AG04450 (cell line): ENCODE measurements at places on chromosomes 4 and X.

DNA sequence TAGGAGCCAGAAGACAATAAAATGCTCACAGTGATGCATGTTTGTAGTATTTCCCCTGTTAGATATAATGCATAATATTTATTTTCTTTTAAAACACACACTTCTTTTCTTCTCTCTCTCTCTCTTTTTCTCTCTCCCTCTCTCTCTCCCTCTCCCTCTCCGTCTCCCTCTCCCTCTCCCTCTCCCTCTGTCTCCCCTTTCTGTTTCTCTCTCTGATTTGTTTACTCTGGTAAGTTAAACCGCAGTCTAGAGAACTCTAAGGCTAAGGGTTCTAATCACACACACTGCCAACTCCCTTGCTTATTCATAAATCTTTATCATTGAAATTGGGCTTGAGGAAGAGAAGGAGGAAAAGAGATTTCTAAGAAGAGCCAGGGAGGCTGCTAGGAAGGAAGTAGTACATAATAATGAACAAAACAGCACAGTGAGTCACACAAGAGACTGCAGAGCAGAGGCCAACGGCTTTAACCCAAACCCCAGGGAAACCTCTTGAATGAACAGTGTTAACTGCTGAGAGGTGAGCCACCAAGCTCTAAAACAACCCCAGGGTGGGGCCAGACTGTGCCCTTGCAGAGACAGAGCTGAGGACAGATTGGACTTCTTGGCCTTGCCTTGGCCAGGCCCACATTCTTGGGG, 9.1 kb upstream of the PHOX2B start:
- no peak for DNase-seq

DNA sequence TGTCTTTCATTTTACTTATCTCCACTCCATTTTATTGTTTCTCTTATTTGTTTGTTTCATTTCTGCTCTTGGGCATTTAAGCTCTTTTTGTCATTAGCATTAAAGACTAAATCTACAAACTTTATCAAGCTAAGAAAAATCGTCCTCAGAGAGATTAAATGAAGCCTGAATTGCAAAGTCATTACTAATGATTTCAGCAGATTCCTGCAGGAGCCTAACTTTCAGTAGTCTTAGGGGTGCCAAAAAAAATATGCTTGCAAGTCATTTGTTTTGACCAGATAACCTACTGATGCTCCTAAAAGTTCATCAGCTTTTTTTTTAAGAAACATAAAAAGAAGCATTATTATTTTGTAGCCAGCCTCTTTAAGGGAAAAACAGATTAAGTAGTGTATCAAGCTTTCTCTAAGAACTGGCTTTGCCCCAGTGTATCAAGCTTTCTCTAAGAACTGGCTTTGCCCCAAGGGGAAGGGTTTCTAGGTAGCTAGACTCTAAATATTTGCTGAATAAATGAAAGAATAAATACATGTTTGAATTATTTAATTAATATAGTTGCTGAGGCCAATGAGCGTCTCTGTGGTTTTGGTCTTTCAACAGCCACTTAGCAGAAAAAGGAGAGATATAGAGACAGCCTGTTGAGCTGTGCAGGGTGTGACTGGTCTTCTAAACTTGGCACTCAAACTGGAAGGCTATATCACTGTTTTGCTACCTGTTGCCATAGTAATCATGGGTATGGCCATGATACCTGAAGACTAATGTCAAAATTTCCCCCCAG, 174.2 kb downstream of the BTC start:
- DNase-seq = no peak

DNA sequence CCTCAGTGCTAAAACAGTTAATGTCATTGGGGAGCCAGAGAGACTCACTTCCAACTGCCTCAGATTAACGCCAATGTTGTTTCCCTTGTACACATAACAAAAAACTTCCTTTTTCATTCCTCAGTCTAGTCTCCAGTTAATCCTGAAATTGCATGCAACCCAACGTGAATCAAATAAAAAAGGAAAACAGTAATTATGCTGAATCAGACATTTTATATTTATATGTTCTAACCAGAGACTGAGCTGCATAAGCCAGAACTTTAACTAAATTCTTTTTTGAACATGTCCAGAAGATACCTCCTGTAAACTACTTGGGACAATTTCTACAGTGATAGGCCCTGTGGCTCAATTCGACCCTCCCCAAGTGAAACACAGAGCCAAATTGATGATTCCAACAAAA, 4.7 kb downstream of the GPC4 start:
- no peak for DNase-seq

- no peak for DNase-seq
These were observed 103.6 kb downstream of the FAM13A start for GRCh38 chr4:88953400-88953799.

DNA sequence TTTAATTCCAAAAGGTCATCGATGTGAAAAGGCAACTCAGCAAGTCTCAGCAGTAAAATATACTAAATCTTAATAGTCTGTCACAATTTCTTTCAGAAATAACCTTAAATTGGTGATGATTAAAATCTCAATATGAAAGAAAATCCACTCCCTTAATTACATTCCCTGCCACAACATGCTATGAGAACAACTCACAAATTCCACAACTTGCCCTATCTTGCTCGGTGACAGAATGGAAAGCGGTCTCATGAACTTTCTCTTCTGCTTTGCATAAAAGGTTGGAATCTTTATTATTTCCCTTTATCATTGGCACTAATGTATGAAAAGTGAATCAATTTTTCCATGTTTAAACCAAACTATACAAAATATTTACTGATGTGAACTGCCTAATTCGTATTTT, 380.8 kb downstream of the TMA16 start:
- no peak for DNase-seq

GRCh38 chr4:182788201-182788600, 129.0 kb downstream of the DCTD start:
- no peak for DNase-seq

- DNase-seq = no peak
These were observed 40.2 kb upstream of the EPGN start for GRCh38 chr4:74267998-74268606.

DNA sequence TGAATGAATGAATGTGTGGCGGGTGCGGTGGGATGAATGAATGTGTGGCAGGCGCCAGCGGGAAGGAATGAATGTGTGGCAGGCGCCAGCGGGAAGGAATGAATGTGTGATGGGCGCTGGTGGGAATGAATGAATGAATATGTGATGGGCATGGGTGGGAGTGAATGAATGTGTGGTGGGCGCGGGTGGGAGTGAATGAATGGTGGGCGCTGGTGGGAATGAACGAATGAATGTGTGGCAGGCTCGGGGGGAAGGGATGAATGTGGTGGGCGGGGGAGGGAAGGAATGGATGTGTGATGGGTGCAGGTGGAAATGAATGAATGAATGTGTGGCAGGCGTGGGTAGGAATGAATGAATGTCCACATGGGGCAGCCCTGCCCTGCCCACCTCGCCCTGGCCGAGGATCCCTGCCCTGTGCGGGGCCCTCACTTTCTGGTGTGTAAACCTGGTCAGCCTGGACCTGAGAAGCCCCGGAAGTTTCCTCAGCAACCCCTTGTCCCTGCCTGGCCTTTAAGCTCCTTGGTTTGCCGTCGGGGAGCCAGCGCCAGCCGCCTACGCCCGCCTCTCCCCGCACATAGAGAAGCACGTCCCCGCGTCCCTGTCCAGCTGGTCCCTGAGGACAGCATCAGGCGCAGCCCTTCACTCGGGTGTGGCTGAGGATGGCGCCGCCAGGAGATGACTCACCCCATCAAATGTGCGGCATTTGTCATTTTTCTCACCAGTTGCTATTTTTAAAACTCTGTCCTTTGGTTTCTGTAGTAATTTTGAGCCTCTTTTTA, 112.8 kb upstream of the LRPAP1 start:
- DNase-seq = no peak

DNA sequence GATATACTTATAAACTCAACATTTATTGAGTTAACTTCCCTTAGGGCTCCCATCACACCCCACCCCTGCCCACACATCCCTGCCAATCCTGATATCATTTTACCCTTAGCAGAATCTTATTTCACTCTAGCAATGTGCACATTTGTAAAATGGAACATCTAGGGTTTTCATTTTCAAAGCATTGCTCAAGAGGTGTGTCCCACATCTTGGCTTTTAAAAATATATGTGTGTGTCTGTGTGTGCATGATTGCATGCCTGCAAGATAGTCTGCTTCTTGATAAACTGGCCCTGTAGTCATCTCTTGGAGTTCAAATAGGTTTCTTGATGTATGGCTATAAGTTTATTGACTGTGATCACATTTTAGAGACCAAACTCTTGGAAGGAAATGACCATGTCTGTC, 26.4 kb upstream of the EGF start:
- DNase-seq = no peak
